Natural killer cell treated with Interleukin-12 subunit alpha and Interleukin-12 subunit beta and Interleukin-15 and Interleukin-18, amount 100 ng/mL, for 72 hours (primary cell): ENCODE measurements at places on chromosomes 11 and 22. TPM values are rescaled to one million over a fixed set of nuclear protein-coding genes. Genes with fewer than 3 reads are reported as not detected.

Gene TMPRSS5
- 0.38 TPM for total RNA-seq

Gene JAML
- total RNA-seq = 8.5 TPM

Gene OR6A2
- total RNA-seq = 0.20 TPM

Gene LSP1
- 240 TPM for total RNA-seq

Gene MIOX
- not detected for total RNA-seq

Gene UBQLN3
- total RNA-seq = not detected

Gene CASP4
- 118 TPM for total RNA-seq

Gene RBMXL2
- not detected for total RNA-seq

Gene GLYATL1
- total RNA-seq = not detected

Gene MMP12
- total RNA-seq = not detected

Gene C11orf86
- not detected for total RNA-seq

Gene TXNRD2
- 29.9 TPM for total RNA-seq

Gene UCP3
- 7.2 TPM for total RNA-seq
